ENCODE measurements at places on chromosomes 2 and 18.

DNA sequence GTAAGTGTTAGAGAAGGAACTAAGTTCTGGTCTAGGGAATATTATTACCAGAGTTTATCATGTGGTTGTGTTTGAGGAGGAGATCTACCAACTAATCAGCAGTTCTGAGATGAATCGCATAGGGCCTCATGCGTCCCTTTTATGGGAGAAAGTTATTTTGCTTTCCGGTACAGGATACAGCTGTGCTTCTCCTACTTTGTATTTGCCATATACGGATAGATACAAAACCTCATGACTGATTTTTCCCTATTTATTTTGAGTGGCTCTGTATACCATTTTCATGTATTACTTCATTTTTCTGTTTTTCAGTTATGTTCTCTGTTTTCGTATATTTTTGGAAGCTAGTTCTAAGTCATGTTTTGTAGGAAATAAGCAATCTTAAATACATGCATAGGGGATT, 66.8 kb downstream of the ACSL3 start:
- no peak for DNase-seq
- no peak overlapping the region for H3K27ac ChIP-seq
- H3K4me1 ChIP-seq = peaks cover 5% of the 10 kb centered on the region
- no peaks in the 10 kb centered on the region for H3K27me3 ChIP-seq
- peaks cover 70% of the 10 kb centered on the region for H3K36me3 ChIP-seq

DNA sequence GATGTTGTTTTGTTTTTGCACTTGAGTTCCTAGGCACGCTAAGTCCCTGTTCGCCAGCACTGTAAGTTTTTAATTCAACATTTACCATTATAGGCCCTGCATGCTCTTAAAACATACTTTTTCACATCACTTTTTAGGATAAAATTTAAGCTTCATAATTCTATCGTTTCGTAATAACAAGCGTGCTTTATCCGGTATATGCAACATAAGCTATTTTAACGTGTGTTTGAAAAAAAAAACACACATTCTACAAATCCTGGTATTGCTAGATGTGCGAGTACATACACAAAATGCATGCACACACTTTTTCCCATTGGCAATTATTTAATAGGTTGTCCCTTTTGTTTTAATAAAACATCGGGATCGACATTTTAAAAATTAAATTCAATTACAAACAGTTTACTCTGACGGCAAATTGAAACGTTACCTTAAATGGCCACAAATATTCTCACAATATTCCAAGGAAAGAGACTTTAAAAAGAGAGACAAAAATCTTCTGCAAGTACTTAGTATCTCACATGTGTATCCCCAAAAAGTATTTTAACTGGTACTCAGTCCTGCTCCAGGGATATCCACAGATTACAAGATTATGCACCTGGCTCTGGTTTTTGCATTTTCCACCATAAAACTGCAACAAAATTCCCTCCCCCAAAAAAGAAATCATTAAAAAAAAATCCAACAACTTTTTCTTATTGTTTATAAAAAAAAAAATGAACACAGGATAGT, 1.0 kb upstream of the TCF4 start:
- no peaks in the 10 kb centered on the region for H3K27me3 ChIP-seq
- no peak for DNase-seq
- H3K36me3 ChIP-seq = no peaks in the 10 kb centered on the region
- H3K4me3 ChIP-seq = peak overlapping the region; percentile 80
- peak overlapping the region; percentile 90 for H3K27ac ChIP-seq

DNA sequence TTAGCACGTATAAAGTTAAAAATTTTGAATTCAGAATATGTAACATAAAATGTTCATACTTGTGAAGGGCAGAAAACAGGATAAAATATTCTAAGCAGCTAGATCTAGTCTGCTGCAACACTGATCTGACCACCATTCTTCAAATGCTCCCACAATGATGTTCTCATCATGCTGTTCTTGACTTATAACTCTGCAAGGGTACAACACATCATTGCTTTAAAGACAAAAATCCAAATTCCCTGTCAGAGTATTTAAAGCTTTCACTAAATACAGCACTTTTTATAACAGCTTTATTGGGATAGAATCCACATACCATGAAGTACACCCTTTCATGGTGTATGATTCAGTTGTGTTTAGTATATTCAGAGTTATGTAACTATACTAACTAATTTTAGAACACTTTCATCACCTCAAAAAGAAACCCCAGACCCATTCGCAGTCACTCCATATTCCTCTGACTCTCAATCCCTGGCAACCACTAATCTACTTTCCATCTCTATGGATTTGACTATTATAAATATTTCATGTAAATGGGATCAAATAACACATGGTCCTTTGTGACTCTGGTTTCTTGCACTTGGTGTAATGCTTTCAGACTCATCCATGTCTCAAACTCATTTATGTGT, 56.4 kb downstream of the MAP4K3 start:
- peak overlapping the region; percentile 10 for H3K4me3 ChIP-seq
- H3K36me3 ChIP-seq = peaks cover 10% of the 10 kb centered on the region
- H3K27ac ChIP-seq = peak overlapping the region; percentile 83
- H3K4me1 ChIP-seq = peaks cover 66% of the 10 kb centered on the region
- DNase-seq = no peak
- H3K27me3 ChIP-seq = no peaks in the 10 kb centered on the region

GRCh38 chr18:23151414-23152099, 16.3 kb downstream of the CABLES1 start:
- peaks cover 46% of the 10 kb centered on the region for H3K27me3 ChIP-seq
- H3K4me3 ChIP-seq = no peak overlapping the region
- H3K27ac ChIP-seq = no peak overlapping the region
- no peaks in the 10 kb centered on the region for H3K36me3 ChIP-seq

GRCh38 chr2:8625399-8626300, 56.2 kb upstream of the ID2 start:
- no peaks in the 10 kb centered on the region for H3K27me3 ChIP-seq
- H3K4me3 ChIP-seq = no peak overlapping the region
- H3K27ac ChIP-seq = no peak overlapping the region

- no peak overlapping the region for H3K27ac ChIP-seq
- H3K36me3 ChIP-seq = peaks cover 84% of the 10 kb centered on the region
- no peaks in the 10 kb centered on the region for H3K27me3 ChIP-seq
- DNase-seq = no peak
- no peak overlapping the region for H3K4me3 ChIP-seq
Measured at GRCh38 chr2:239105234-239105633, 257.3 kb downstream of the TWIST2 start.

DNA sequence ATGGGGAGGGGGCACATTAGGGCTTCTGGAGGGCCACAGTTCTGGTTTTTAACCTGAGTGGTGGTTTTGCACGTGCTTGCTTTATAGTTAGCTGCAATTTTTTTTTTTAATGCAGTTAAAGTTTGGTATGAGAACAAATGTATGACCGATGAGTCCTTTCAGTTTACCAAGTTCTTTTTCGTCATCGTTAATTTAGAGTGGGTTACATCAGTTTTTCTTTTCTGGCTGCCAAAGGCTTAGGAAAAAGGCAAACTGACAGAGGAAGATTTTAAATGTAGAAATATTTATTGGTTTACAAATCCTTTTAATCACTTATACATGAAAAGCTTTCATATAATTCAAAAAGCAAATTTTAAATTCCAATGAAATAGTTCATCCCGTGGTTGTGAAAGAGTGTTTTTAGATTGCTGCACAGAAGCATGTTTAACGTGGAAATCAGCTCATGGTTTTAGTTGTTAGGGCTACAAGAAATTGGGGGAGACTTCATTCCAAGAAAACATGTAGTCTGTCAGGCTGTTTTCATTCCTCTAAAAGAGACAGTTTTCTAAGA, 82.9 kb downstream of the MSH2 start:
- no peak for DNase-seq
- peaks cover 20% of the 10 kb centered on the region for H3K36me3 ChIP-seq
- no peak overlapping the region for H3K27ac ChIP-seq

GRCh38 chr2:121510857-121511256, 19.8 kb upstream of the RNU4ATAC start:
- no peaks in the 10 kb centered on the region for H3K27me3 ChIP-seq
- peaks cover 30% of the 10 kb centered on the region for H3K36me3 ChIP-seq
- no peak overlapping the region for H3K27ac ChIP-seq
- H3K4me3 ChIP-seq = no peak overlapping the region
- peaks cover 9% of the 10 kb centered on the region for H3K4me1 ChIP-seq

DNA sequence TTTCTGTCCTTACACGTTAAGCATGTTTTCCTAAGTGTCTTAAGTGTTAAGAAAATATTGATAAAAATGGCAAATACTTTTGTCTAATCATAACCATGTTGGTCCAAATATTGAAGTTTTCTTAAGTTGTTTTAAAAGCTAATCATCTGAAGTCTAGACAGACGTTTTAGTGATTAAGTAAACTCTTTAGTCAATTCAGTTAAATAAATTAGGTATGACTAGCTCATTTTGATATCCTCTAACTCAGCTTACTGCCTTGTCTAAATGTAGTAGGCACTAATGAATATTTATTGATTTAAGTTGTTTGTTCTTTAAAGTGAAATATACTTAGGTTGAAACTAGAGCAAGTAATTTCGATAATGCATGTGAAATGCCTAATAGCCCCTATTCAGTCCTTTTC, 471.8 kb upstream of the CHST9 start:
- no peak overlapping the region for H3K4me3 ChIP-seq
- peaks cover 9% of the 10 kb centered on the region for H3K4me1 ChIP-seq
- no peaks in the 10 kb centered on the region for H3K27me3 ChIP-seq
- DNase-seq = no peak

- H3K4me1 ChIP-seq = peaks cover 12% of the 10 kb centered on the region
- H3K27me3 ChIP-seq = no peaks in the 10 kb centered on the region
Measured at GRCh38 chr2:127398239-127398590, 10.4 kb upstream of the MAP3K2 start.

GRCh38 chr2:239586651-239587310, 186.0 kb upstream of the HDAC4 start:
- H3K36me3 ChIP-seq = no peaks in the 10 kb centered on the region
- H3K27me3 ChIP-seq = peaks cover 60% of the 10 kb centered on the region
- DNase-seq = no peak
- H3K4me1 ChIP-seq = no peaks in the 10 kb centered on the region

GRCh38 chr18:12391487-12392165, 14.6 kb upstream of the AFG3L2 start:
- H3K27me3 ChIP-seq = no peaks in the 10 kb centered on the region
- DNase-seq = no peak
- H3K4me3 ChIP-seq = no peak overlapping the region
- no peaks in the 10 kb centered on the region for H3K4me1 ChIP-seq
- no peak overlapping the region for H3K27ac ChIP-seq
- no peaks in the 10 kb centered on the region for H3K36me3 ChIP-seq

- no peak for DNase-seq
- H3K36me3 ChIP-seq = no peaks in the 10 kb centered on the region
- H3K27ac ChIP-seq = no peak overlapping the region
- H3K4me1 ChIP-seq = no peaks in the 10 kb centered on the region
- H3K27me3 ChIP-seq = peaks cover 42% of the 10 kb centered on the region
Measured at GRCh38 chr2:121121661-121122060, 163.3 kb downstream of the TFCP2L1 start.

DNA sequence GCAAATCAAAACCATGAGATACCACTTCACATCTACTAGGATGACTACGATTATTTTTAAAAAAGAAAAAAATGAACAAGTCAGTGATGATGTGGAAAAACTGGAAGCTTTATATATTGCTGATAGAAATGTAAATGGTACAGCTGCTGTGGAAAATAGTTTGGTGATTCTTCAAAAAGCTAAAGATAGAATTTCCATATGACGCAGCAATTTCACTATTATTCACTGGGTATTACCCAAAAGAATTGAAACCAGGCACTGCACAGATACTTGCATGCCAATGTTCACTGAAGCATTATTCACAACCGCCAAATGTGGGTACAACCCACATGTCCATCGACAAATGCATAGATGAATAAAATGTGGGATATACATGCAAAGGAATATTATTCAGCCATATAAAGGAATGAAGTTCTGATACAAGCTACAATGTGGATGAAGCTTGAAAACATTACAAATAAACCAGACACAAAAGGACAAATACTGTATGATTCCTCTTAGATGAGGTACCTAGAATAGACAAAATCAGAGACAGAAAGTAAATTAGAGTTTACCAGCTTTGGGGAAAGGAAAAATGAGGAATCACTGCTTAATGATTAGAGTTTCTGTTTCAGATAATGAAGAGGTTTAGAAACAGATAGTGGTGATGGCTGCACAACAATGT, 11.1 kb downstream of the RTTN start:
- H3K27me3 ChIP-seq = no peaks in the 10 kb centered on the region
- peaks cover 6% of the 10 kb centered on the region for H3K4me1 ChIP-seq
- peak overlapping the region; percentile 50 for H3K27ac ChIP-seq
- H3K4me3 ChIP-seq = no peak overlapping the region

- DNase-seq = no peak
- peaks cover 17% of the 10 kb centered on the region for H3K4me1 ChIP-seq
- H3K27ac ChIP-seq = no peak overlapping the region
- H3K36me3 ChIP-seq = no peaks in the 10 kb centered on the region
- H3K27me3 ChIP-seq = peaks cover 35% of the 10 kb centered on the region
- H3K4me3 ChIP-seq = no peak overlapping the region
Measured at GRCh38 chr18:59691996-59692395, 5.2 kb downstream of the CCBE1 start.

DNA sequence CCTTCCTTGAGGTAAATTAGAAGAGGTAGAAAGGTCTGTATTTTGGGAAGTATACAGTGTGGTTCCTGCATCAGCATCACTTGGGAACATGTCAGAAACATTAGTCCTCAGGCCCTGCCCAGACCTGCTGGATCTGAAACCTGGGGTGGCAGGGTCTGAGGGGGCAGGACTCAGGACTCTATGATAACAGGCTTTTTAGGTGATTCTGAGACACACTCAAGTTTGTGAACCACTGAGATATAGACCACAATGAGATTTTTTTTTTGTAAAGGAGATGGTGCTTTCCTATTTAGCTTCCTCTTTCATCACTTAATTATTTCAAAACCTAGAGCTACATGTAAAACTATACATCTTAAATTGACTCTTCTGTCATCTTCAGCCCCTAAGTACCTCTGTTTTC, 262.7 kb upstream of the SPOPL start:
- no peak overlapping the region for H3K4me3 ChIP-seq
- no peaks in the 10 kb centered on the region for H3K36me3 ChIP-seq
- no peaks in the 10 kb centered on the region for H3K27me3 ChIP-seq
- H3K4me1 ChIP-seq = peaks cover 11% of the 10 kb centered on the region
- DNase-seq = no peak
- no peak overlapping the region for H3K27ac ChIP-seq

GRCh38 chr2:85181134-85181631, 48.0 kb downstream of the TCF7L1 start:
- no peaks in the 10 kb centered on the region for H3K27me3 ChIP-seq
- H3K4me1 ChIP-seq = peaks cover 66% of the 10 kb centered on the region
- H3K36me3 ChIP-seq = no peaks in the 10 kb centered on the region
- H3K27ac ChIP-seq = no peak overlapping the region
- DNase-seq = no peak

GRCh38 chr18:41940506-41941215, 14.4 kb upstream of the PIK3C3 start:
- no peaks in the 10 kb centered on the region for H3K36me3 ChIP-seq
- H3K27me3 ChIP-seq = peaks cover 25% of the 10 kb centered on the region
- no peaks in the 10 kb centered on the region for H3K4me1 ChIP-seq
- no peak overlapping the region for H3K4me3 ChIP-seq
- no peak for DNase-seq

DNA sequence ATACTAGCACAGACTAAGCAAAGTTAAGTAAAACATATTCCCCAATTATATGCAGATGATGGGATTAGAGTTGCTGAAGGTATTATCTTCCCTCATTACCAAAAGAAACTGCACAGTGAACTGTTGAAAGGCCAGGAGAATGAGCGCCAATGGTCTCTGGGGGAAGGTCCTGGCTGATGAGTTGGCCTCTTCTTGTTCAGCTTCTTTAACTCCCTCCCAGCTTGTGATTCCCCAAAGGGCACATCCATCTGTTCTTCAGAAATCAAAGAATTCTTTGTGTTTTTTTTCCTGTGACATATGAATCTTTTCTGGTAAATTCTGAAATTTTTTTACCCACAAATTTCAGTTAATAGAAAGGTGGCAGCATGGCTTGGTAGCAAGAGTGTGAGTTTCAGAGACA, 667.6 kb downstream of the CNTNAP5 start:
- peak overlapping the region; percentile 39 for H3K27ac ChIP-seq
- peak; percentile 29 for DNase-seq
- no peaks in the 10 kb centered on the region for H3K36me3 ChIP-seq
- H3K4me3 ChIP-seq = no peak overlapping the region
- H3K4me1 ChIP-seq = no peaks in the 10 kb centered on the region

Measured in left ventricle myocardium inferior (tissue), 1 donor.